EH (cell line): ENCODE measurements at places on chromosomes 6 and 20.
A peak's percentile ranks its signal among the peaks of the same experiment; 100 is the strongest.

DNA sequence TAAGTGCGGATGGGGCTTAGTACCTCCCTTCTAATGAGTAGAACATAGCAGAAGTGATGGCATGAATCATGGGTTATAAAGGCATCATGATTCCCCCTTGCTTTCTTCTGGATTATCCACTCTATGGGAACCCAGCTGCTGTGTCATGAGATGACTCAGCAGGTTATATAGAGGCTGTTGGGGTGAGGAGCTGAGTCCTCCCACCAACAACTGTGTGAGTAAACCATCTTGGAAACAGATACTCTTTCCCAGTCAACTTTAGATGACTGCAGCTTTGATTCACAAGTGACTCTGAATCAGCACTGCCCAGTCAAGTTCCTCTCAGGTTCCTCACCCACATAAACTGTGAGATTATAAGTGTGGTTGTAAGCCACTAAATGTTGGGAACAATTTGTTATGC lies 46.3 kb downstream of the FAM83B start:
- peak; percentile 48 for DNase-seq

DNA sequence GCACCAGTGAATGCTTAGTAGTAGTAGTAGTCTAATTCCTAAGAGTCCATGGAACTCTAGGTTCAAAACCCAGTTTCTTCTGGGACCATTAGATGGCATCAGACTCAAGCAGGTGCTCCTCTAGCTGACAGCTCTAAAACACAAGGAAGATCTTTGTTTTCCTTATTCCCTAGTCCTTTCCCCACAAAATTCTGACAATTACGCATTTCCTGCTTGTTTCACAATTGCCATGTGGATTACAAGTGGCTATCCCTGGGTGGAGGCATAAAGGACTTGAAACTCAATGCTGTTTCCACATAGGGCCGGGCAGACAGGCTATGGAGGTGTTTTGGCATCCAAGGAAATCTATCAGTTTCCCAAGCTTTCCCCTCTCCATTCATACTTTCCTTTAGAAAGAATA lies 9.2 kb upstream of the HLA-DOB start:
- peak; percentile 72 for DNase-seq

DNA sequence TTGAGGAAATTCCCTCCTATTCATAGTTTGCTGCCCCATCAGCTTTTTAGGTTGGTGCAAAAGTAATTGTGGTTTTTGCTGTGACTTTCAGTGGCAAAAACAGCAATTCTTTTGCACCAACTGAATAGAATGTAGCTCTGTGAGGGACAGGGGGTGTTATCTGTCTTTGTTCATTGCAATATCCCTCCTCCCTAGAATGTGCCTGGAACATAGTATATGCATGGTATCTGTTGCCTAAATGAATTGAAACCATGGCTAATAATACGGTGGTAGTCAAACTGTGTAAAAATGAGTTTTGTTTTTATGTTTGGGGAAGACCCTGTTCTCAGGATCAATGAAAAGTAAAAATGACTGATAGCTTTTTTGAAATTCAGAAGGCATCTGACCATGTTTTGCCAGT lies 45.1 kb downstream of the SCAND1 start:
- no peak for DNase-seq

DNA sequence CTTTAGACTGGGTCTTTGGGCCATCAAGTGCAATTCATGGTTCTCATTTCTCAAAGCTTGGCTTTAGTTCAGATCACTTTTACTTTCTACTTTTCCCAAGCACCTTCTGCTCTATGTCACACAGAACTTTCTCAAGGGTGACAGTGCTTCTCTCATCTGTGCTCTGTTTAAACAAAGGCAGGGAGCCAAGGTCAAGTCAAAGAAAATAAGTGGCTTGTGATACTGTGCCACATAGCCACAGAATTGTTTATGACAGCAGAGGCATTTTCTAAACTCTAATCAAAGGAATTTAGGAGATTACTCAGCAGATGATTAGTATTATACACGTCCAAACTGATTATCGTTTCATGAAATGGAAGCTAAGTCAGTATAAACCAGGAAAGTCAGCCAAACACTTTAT lies 348.0 kb downstream of the HDGFL1 start:
- peak; percentile 59 for DNase-seq

DNA sequence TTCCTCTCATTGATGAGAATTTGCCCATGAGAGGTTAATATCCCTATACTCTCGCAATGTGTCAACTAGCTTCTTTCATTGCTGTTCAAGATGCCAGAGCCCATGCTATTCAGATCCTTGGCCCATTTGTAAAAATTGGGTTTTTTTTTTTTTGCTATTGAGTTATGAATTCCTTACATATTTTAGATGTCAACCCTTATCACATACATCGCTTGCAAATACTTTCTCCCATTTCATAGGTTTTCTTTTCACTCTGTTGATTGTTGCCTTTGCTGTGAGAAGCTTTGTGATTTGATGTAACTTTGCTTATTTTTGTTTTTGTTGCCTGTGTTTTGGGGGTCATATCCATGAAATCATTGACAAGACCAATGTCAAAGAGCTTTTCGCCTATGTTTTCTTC lies 32.2 kb upstream of the IPCEF1 start:
- no peak for DNase-seq

DNA sequence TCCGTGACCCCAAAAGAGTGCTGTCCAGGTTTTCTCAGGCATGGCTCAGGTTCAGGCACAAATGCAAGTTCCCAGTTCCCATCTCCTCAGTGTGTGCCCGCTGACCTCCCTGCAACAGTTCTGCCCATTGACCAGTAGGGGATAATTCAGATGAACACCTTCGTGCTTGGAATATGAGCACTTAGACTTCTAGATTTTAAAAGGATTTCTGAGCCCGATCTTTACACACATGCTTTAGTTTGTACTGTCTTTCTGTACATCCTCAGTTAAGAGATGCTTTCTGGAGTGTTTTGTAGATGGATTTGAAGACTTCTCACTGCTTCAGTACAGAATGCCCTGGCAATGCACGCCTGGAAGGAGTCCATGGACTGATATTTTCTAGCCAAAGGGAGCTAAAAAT lies 239.6 kb upstream of the PLCB4 start:
- DNase-seq = no peak

DNA sequence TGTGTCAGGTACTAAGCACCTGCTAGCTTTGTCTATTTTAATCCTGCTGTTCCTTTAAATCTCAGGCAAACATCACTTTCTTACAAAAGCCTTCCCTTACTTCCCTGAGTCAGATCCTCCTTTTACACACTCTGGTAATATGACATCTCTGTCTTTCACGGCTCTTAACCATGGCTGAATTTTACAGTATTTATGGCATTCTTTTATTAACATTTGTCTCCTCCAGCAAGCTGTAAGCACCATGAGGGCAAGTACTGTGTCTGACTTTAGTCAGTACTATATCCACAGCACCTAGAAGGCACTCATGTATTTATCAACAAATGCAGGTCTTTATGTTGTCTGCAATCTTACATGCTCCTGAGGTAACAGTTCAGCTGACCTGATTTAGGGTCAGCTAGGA lies 33.7 kb upstream of the HBS1L start:
- no peak for DNase-seq

DNA sequence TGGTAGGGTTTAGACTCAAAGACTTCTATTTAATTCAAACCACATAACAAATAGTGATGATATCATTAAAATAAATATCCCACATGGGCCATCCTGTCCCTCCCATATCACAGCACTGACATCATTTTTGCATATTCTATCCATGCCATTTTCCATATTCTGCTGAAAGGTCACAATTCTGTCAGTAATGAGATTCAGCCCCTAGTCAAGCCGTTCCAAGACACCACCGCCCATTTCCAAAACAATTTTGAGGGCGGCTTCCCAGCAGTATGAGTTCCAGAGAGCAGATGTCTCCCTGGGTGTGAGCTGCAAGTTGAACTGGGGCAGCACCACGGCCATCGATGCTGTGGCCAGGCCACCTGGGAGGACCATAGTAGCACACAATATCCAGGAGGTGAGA lies 65.1 kb upstream of the PLEKHG1 start:
- no peak for DNase-seq

- DNase-seq = peak; percentile 37
Measured at GRCh38 chr6:15331143-15331542, 85.3 kb downstream of the JARID2 start.

DNA sequence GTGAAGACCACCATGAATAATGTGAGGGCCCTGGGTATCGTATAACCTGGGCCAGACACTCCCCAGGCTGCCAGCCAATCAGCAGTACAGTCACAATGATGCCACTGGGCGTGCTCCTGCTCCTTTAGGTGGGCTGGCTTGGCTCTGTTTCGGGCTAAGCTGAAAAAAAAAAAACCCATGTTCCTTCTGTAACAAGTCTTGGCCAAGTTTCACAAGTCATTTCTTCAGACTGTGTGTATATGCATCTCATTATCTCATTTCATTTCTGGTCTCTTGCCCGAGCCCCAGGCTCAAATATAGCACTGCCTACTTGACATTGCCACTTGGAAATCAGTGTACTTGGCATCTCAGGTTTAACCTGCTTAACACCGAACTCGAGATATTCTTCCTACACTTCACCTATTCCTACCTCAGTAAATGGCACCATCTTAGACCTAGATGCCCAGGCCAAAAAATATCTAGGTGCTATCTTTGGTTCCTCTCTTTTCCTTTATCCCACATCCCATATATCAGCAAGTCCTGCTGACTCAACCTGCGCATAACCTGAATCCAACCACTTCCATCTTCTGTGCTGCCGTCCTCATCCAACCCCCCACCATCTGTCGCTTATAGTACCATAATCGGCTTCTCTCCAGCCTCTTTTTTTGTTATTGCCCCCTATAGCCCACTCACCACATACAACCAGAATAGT lies 1.8 kb downstream of the UQCC2 start:
- no peak for DNase-seq

DNA sequence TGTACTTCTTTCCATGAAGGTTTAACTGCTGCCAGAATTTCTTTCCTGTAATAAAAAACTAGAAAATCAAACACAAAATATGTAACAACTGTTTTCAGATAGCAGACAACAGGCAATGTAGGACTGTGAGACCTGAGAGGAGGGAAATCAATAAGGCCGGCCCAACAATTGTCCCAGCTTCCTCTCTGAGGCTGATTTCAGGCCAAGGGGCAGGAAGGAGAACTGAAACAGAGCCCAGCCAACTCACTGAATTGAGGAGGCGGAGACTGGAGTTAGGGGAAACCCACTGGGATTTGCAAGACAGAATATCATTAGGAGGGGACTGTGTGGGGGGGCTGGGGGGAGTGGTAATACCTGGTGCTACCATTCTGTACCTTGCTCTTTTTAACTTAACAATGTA lies 42.2 kb downstream of the FLRT3 start:
- DNase-seq = no peak

- DNase-seq = peak; percentile 45
Measured at GRCh38 chr6:52984247-52984646, 10.8 kb downstream of the GSTA4 start.

- DNase-seq = peak; percentile 80
Measured at GRCh38 chr6:101545191-101545590, 151.7 kb downstream of the GRIK2 start.

- DNase-seq = peak; percentile 89
Measured at GRCh38 chr20:34065260-34065659, 46.8 kb downstream of the EIF2S2 start.
